Epithelial cell of proximal tubule (primary cell): ENCODE measurements at places on chromosomes 12 and 14. TPM values are rescaled to one million over a fixed set of nuclear protein-coding genes. Genes with fewer than 3 reads are reported as not detected.

The ANO4 gene
- total RNA-seq = 0.07 and 0.86 TPM in 2 replicates

GRCh38 chr12:105252901-105253300 is 16.9 kb upstream of the APPL2 start:
- DNase-seq = no peak

GRCh38 chr14:98176892-98177291 is 1095.1 kb downstream of the BCL11B start:
- DNase-seq = no peak

DNA sequence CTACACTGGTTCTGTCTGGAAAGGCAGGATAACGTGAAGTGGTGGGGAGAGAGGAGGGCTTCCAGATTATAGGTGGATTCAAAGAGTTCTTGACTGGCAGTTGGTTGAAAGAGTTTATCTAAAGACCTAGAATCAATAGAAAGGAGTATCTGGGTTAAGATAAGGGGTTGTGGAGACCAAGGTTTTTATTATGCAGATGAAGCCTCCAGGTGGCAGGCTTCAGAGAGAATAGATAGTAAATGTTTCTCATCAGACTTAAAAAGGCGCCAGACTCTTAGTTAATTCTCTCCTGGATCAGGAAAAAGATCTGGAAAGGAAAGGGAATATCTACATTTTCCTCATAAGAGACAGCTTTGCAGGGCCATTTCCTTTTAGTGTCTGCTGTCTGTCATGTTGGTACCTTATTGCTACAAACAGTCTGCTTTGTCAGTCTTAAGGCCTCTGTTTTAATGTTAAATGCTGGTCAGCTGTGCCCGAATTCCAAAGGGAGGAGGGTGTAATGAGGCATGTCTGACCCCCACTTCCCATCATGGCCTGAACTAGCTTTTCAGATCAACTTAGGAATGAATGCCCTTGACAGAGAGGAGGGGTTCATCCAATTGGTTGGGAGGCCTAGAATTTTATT is 401.3 kb downstream of the FUT8 start:
- no peak for DNase-seq
